ENCODE measurements at places on chromosomes 1 and 21.

DNA sequence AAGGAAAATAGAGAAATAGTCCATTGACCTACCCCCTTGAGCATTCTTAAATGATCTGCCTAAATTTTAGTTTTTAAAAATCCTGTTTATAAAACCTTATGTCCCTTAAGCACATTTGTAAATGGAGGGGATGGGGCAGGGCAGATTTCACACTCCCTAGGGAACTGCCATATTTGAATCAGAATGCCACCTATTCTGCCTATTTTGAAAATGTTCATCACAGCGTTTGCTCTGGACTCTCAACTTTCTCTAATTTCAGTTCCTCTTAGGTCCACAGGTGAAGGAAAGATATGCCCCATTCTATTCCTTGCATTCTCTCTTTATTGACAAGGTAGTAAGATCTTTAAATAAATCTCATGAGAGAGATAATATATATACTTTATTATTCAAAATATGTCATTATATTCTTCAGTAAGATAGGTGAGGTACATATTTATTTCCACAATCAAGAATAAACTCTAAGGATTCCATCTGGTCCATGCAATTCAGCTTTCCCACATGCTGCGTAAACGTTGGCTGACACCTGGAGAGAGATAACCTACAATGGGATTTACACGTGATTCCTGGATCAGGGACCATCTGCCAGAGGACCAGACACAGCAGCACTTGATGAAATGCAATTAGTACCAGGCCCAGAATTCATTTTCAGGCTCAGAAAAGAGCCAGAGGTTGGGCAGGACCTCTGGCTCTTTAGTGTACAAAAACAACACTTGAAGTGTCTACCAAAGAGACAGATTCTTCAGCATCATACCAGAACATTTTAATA, 1.2 kb upstream of the LPGAT1 start:
- DNase-seq, result no peak

DNA sequence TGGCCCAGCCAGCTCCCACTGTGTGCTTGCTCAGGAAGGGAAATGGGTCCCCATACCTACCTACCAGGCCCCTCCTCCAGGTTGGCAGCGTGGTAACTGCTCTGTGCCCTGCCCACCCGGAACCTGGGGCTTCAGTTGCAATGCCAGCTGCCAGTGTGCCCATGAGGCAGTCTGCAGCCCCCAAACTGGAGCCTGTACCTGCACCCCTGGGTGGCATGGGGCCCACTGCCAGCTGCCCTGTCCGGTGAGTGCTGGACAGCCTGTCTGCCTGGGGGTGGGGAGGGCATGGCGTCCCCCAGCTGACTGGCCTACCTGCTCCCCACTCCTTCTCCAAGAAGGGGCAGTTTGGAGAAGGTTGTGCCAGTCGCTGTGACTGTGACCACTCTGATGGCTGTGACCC, 10.8 kb upstream of the LRRC71 start:
- DNase-seq, result no peak

- peak; percentile 40 for DNase-seq
Measured at GRCh38 chr1:218863987-218864386, 309.7 kb upstream of the LYPLAL1 start.

- no peak for DNase-seq
Measured at GRCh38 chr1:26181586-26182382, 4.5 kb downstream of the CNKSR1 start.

GRCh38 chr1:10917513-10918454, 94.7 kb upstream of the TARDBP start:
- DNase-seq, result no peak

DNA sequence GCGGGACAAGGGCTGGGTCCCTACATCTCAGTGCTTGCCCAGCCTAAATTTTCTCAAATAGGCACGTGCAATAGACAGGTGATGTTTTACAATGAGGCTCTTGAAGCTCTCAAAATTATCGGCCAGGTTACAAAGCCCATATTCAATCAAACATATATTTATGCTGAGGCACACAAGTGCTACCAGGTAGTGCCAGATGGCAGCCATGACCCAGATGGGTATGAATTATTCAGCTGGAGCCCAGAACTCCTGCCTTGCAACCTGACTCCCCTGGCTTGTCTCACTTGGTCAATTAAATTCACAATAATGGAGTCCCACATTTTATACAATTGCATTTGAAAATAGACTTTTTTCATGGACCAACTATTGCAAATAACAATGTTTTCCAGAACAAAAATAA, 12.3 kb upstream of the ADAM30 start:
- no peak for DNase-seq

- no peak for DNase-seq
Measured at GRCh38 chr1:230680300-230681025, 33.5 kb downstream of the AGT start.

DNA sequence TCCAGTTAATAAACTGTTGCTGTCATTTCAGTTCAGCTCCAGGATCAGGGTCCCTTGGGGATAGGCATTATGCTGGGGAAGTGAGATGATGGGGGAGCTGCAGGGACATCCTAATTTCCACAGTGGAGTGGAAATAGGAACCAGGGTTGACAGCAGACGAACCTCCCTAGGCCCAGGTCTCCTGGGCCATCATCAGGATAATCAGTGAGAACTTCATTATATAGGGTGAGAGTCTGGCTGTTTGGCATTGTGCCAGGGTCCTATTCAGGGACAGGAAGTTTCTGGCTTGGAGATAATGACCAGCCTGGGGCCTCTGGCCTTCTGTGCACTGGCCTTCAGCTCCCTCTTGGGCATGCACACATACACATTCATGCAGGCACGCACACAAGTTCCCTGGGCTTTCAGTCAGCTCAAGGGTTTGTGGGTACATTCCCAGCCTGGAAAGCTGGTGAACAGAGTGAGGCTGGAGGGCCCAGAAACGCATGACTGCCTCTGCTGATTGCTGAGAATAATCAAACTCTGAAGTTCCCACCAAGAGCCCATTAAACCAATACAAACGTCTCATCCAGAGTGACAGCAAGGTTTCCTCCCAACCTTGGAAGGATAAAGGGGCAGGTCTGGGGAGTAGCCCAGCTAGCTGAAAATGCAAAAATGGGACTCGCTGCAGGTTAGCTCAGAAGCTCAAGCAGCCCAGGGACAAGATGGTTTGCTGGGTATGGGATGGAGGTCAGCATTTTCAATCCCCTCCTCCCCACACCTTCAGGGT, 13.9 kb upstream of the LRIG2 start:
- DNase-seq, result no peak

GRCh38 chr1:41742219-41742618, 176.5 kb downstream of the HIVEP3 start:
- DNase-seq, result peak; percentile 91

DNA sequence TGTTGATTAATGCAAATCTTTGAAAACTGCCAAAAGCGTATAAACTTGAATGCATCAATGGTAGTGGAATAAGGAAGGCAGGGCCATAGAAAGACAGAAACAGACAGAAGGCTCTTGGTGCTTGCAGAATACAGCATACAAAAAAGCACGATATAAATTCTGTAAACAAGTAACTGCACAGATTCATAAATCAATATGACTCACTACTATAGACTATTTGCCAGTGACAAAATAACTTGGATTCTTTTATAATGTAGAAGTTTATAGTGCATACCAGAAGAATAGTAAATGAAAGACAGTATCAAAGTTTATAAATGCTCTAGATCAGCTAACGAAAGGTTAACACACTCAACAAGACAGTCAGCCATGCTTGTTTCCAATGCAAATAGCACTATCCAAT, 349.6 kb downstream of the PTBP2 start:
- peak; percentile 52 for DNase-seq

DNA sequence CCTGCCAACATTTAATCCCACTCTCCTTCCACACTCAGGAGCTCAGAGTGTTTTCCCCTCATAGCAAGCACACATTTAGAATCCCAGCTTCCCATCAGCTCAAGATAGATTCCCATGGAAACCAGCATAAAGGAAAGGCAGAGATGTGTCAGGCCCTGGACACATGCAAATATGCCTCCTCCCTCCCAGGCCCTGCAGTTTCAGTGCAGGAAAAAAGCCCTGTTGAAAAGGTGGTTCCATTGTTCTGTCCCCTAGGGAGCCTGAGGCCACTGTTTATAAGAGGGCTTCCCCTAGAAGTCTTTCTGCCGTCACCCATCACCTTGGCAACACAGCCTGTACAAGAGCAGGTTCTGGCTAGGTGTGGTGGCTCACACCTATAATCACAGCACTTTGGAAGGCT, 3.6 kb downstream of the CACNA1S start:
- DNase-seq, result no peak

DNA sequence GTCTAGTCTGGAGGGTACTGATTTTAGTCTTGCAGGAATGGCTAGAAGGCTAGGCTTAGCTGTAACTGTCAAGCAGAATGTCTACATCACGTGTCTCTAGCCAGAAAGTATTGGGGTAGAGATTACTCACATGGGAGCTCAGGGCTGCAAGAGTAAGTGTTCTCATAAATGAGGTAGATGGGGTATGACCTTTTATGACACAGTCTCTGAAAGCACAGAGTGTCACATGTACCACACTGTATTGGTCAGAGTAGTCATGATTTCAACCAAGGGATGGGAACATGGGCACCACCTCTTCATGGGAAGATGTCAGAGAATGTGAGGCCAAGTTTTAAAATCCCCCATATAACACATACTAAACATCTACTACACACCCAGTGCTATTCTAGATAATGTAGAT, 2.9 kb downstream of the FYB2 start:
- no peak for DNase-seq

GRCh38 chr1:154609398-154610380, 1.7 kb upstream of the ADAR start:
- peak; percentile 46 for DNase-seq

DNA sequence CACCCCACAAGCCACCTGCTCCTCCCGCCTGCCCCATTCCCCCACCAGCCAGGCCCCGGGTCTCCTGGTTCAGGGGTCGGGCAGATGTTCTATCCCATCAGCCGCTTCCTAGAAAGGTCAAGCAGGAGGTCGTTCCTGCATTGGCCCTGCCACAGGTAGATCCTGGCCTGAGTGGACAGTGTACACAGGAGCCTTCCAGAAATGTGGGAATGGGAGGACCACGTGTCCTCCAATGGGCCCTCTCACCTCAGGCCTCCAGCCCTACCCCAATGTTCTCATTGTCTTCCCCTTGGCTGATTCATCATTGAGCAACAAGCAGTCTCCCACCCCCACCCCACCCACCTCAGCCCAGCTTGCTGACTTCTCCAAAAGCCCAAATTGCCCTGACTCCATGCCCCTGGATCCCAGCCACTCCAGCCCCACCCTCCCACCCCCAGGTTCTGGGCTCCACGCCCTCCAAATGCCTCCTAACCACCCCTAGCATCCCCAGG, 2.1 kb downstream of the S100A16 start:
- peak; percentile 40 for DNase-seq

GRCh38 chr1:165772739-165773138, 4.1 kb upstream of the TMCO1 start:
- DNase-seq, result no peak

DNA sequence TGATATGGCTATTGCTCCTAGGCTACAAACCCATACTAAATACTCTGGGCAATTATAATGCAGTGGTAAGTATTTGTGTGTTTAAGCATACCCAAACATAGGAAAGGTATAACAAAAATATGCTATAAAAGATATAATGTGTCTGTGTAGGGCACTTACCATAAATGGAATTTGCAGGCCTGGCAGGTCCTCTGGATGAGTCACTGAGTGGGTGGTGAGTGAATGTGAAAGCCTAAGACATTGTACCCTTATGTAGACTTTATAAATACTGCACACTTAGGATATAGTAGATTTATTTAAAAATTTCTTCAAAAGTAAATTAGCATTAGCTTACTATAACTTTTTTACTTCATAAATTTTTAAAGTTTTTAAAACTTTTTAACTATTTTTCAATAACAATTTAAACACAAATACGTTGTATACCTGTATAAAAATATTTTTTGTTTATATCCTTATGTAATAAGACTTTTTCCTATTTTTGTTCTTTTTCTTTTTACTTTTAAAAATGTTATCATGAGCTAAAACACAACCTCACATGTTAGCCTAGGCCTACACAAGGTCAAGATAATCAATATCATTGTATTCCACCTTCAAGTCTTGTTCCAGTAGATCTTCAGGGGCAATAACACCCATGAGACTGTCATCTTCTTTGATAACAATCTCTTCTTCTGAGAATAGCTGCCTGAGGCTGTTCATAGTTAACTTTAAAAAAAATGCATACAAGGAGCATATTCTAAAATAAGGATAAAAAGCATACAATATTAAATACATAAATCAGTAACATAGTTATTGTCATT, 306.3 kb upstream of the RGS18 start:
- peak; percentile 28 for DNase-seq

DNA sequence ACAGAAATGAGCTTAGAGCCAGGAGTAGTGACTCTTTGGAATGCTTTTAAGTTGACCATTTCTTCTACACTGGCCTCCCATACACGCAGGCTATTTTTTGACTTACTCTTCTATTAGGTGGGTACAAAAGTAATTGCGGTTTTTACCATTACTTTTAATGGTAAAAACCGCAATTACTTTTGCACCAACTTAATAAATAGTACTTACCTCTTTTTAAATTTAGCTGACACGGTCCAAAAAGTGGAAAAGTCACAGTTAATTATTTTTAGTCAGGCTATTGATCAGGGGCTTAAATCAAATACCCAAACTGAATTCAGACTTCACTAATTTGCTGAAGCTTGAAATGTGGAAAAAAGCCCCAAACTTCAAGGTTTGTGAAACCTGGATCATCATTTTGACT, 138.7 kb downstream of the GRIK1 start:
- no peak for DNase-seq

- no peak for DNase-seq
Measured at GRCh38 chr1:168531615-168532345, 12.0 kb downstream of the XCL2 start.

DNA sequence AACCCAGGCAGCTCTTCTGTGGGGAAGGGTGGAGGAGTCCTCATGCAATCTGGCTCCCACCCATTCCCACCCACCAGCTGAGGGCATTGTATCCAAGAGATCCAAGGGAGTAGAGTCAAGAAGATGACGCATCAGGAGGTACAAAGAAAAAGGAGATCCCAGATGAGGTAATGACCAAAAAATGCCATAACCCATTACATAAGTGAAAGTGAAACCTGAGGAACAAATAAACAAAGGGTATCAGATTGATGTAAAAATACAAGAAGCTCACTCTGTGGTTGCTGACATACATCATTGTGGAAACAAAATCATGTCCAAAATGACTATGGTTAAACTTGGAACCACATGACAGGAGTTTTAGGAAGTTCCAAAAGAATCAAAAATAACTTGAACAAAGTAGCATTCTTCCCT, 42.5 kb downstream of the CCN1 start:
- DNase-seq, result peak; percentile 70

DNA sequence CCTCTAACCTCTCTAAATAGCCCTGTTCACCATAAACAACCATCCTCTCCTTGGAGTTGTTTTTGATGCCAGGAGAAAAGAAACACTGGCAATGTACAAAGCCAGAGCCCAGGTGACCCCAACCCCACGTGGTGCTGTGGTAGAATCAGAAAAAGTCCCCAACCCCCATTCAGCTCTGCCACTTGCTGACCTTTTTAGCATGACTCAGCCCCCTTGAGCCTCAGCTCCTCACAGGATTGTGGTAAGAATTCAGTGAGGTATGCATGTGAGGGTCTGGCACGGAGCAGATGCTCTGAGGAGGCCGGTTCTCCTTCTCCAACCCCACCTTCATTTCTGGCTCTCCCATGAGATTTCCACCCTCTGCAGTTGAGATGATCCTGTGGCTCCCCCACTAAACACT, 11.1 kb upstream of the CHI3L1 start:
- peak; percentile 86 for DNase-seq
